Stimulated activated CD4-positive, alpha-beta T cell treated with anti-CD3 and anti-CD28 coated beads, Interleukin-12 subunit alpha, Interleukin-12 subunit beta, amount 100 ng/mL, for 4 hours (primary cell): ENCODE measurements at places on chromosomes 13 and 19.

GRCh38 chr19:870963-871401 is 11.5 kb downstream of the CFD start:
- DNase-seq = no peak

GRCh38 chr19:33395561-33396550 is 22.3 kb downstream of the CEBPG start:
- DNase-seq = no peak

GRCh38 chr13:96821971-96822370 is 172.3 kb downstream of the OXGR1 start:
- no peak for DNase-seq

DNA sequence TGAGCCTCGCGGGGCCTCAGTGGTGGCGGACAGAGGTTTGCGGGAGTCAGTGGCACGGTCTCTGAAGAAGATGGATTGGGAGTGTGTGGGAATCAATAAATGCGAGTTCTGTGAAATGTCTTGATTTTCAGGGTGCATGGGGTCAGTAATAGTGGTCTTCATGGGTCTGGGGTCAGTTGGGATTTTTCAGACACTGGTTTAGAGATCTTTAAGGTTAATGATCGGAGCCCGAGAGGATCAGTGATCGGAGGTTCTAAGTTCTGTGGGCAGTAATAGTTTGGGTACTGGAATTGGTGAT is 377 bp downstream of the ZNF793 start:
- DNase-seq = no peak

GRCh38 chr19:43957891-43958290 is 6.9 kb downstream of the ZNF221 start:
- DNase-seq = no peak

GRCh38 chr13:88978607-88979006 is 1307.4 kb downstream of the SLITRK5 start:
- no peak for DNase-seq

- DNase-seq = no peak
Observed at GRCh38 chr13:66994097-66994496, 236.0 kb downstream of the PCDH9 start.

GRCh38 chr13:72074663-72075062 is 207.7 kb upstream of the DACH1 start:
- no peak for DNase-seq

- no peak for DNase-seq
Observed at GRCh38 chr13:50248516-50249143, 233.4 kb downstream of the KCNRG start.
